ENCODE measurements at places on chromosomes 13 and 19.
A peak's percentile ranks its signal among the peaks of the same experiment; 100 is the strongest.

DNA sequence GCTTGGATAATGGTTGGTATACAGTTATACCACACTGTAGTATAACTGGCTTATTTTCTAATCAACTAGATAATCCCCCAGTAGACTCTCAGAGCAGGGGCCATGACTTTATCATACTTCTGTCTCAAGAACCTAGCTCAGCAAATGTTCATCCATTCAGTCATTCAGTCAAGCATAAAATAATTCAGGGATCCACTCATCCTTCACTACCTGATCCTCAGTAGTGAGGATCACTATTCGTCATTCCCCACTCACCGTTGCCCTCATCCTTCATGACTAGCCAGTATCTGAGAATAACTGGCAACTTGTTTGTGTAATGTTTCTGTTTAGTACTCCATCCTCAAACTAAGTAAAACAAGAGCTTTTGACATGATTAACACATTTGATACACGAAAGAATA, 77.6 kb downstream of the TSC22D1 start:
- no peak for DNase-seq

DNA sequence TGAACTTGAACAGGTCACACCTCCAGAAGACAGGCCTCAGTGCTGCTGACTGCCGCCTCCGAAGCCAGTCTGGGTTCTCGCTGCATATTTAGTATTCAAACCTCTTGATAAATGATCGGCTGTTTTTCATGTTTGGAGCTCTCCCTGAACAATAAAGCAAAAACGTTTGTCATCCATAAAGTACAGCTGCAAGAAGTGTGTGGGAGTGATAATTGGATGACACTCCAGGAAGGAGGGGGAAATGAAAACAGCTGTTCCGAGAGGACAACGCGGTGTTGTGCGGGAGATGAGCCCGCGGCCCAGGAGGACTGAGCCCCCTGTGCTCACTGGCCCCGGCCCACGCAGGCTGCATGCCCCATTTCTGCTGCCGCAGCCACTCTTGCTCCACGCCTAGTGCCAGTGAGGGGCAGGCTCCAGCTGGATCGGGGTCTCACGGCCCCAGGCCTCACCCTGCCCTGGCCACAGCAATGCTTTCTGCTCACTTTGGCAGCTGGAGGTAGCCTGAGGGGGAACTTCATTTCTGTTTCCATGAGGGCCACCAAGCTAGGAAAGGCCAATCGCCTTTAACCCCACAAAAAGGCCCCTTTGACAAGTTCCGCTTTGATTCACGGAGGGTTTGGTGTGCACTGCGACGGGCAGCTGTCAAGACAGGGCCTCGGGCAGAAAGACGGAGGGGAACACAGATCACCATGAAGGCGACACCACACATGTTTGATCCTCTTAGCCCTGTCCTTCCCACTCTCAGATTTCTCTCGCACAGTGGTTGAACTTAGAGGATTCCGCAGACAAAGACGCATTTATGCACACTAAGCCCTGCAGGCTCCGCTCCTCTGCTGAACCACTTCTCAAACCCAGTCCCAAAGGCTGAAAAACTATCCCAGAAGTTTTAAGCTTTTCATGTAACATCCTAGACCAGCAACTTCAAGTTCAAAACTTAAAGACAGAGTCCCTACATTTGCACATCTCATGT, 537.6 kb downstream of the EFNB2 start:
- DNase-seq: no peak

- DNase-seq: no peak
Measured at GRCh38 chr13:29964181-29964845, 113.9 kb upstream of the UBL3 start.

DNA sequence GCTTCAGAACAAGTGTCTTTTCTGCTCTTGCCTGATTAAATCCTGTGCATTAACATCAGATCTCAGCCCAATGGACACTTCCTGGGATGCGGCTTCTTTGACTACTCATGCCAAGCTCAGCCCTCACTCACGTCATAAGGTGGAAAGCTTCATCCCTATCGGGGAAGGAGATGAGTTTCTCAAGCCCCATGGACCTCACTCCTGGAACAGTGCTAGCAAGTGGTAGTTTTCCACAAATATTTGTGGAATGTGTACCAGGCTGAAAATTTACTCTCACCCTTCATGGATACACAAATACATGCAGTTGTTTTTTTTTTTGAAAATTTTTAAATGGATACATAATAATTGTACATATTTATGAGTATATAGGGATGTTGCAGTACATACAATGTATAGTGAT, 34.6 kb upstream of the FARP1 start:
- DNase-seq: no peak

- peak; percentile 72 for DNase-seq
Measured at GRCh38 chr13:20566468-20566897, 474 bp upstream of the IFT88 start.

DNA sequence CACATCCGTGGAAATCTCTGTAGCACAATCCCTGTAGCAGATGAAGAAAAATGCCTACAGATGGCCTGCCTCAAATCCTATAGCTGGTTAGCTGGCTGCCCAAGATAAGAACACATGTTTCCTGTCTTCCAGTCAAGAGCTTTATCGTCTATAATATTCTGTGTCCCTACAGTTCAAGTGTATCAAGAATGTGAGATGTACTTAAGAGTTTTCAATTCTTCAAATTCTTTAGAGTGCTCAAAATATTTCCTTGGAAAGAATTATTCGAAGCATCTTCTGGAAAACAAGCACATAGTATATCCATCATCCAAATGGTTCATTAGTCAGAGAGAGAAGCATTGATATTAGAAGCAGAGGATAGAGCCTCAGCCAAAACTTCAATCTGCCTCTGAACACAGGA, 239.8 kb downstream of the COG6 start:
- DNase-seq: no peak

GRCh38 chr19:51263808-51264207, 12.9 kb downstream of the SIGLECL1 start:
- no peak for DNase-seq
